ENCODE measurements at places on chromosomes 2 and 18.

GRCh38 chr2:25009954-25010353, 31.9 kb upstream of the EFR3B start:
- no peak for DNase-seq

DNA sequence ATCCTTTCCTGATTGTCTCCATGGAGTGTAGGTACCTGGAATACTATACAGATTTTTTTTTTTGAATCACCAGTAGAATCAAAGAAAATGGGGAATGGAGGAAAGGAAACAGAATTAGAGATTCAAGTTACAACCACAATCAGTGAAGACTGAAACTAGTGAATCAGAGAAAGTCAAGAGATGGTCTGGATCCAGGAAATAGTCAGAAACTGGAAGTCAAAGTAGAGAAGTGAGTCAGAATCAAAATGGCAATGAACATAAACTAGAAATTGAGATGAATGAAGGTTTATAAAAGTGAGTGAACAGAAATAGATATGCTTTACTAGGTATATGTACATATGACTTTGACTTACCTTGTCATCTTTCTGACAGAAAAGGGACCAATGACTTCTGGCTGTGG, 579.0 kb downstream of the PLCL1 start:
- no peak for DNase-seq

DNA sequence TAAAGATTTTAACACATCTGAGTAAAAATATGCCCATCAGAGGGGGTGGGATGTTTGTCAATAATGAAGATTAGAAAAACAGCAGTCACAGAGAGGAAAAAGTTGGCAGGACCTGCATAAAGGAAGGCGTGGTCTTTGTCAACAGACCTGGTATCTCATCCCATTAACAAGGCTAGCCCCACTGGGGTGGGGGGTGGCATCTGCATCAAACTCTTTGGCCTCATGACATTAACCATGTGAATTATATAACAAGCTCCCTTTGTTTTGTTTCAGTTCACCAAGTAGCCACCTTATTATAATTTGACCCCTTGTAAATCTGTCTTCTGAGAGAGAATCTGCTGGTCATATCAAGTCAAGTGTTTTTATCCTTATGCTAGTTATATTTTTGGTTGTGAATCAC, 28.8 kb downstream of the NEMP2 start:
- DNase-seq, result no peak

DNA sequence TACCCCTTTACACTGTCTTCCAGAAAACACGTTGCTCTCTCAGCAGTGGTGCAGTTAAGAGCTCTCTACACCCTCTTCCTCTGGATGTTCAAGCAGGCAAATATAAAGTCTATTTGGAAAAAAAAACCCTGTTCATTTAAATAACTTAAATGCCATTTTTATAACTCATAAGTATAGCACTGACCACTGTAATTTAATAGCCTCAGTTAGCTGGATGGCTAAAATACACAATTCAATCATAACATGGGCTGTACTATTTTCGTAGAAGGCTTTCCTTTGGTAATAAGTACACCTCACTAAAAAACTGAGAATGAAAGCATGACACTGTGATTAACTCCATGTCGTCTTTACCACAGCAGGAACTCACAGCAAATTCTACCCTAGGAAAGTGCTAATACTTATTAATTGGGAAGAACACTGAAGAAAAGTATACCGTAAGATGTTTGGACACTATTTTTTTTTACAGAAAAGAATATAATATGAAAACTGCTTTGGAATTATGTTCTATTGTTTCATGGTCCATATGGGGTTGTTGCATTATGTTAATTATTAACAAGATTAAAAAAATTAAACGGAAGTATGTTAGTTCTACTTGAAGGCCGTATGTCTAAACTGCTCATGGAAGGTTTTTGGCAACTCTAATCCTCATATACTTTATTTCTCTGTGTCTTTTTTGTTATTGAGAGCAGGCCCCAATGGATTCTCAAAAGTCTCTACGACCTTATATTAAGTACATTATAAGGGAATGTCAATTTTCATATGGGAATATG, 269.1 kb downstream of the ZNF385B start:
- DNase-seq, result no peak

DNA sequence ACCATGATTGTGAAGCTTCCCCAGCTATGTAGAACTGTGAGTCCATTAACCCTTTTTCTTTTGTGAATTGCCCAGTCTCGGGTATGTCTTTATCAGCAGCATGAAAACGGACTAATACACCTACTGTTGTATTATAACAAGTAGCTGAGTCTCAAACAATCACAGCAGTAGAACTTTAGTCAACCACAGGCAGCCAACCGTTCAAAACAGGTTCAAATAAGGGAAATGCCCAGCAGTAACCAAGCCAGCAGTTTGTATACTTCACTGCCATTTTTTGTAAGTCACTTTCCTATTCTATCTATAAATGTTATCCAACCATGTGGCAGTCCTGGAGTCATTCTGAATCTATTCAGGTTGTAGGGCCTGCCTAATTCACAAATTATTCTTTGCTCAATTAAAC, 1560.6 kb upstream of the SLC39A10 start:
- no peak for DNase-seq

GRCh38 chr2:33358878-33359277, 117.6 kb upstream of the RASGRP3 start:
- no peak for DNase-seq
